GM03348 (cell line): ENCODE measurements at places on chromosomes 2 and 18.

DNA sequence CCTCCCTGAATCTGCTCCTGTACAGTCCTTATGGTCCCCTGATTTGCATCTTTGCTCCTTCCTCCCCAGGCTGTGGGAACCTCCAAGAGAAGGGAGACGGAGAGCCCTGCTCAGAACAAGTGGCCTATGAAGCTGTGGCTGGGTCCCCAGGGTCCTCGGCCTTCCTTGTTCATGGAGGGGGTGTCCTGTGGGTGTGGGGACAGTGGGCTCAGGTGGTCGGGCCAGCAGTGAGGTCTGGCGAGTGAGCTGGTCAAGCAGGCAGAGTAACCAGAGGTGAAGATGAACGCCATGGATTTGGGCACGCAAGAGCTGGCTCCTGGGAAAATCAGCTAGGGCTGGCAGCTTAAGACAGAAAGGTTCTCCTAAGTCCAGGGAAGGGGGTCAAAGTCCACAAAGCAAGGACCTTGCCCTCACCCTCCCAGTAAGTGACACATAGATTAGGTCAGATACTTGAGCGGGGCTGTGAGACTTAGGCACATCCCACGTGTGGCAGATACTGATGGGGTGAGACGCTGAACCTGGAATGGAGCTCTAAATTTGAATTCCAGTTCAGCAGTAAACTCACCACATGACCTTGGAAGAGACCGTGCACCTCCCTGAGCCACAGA is 24.8 kb downstream of the GNLY start:
- no peak for DNase-seq

DNA sequence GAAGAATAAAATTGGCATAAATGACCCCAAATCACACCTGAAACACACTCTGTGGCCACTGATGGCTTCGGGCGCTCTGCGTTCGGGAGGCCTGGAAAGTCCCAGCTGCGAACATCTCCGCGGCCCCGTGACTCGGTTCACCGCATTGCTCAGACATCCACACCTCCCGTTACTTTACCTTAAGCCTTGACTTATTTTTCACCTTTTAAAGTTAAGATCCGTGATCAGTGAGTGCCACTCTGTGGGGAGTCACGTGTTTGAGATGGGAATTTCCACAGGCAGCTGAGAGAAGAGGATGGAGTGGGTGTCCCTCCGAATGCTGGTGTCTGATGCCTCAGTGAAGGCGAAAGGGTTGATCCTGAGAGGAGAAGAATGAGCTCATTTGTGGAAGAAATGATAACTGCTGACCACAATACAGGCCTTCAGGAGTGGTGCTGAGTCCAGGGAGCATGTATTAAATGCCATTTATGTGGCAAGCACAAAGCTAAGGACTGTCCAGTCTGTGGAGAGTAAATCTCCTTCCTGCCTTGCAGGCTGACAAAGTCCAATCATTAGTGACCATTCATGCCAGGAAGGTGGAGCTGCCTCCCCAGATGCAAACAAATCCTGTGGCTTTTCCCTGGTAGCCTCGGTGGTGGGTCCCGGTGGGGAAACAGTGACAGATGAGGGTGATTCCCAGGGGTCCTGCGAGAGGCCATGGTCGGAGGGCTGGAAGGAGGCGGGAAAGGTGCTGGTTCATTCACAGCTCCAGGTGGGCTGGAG is 168.8 kb downstream of the RTP5 start:
- no peak for DNase-seq

- no peak for DNase-seq
These were observed 138.2 kb downstream of the MBD2 start for GRCh38 chr18:54086046-54086802.

GRCh38 chr18:13943338-13943737 is 28.0 kb upstream of the MC2R start:
- DNase-seq, result no peak

GRCh38 chr2:60309941-60310660 is 243.4 kb downstream of the BCL11A start:
- DNase-seq, result no peak

DNA sequence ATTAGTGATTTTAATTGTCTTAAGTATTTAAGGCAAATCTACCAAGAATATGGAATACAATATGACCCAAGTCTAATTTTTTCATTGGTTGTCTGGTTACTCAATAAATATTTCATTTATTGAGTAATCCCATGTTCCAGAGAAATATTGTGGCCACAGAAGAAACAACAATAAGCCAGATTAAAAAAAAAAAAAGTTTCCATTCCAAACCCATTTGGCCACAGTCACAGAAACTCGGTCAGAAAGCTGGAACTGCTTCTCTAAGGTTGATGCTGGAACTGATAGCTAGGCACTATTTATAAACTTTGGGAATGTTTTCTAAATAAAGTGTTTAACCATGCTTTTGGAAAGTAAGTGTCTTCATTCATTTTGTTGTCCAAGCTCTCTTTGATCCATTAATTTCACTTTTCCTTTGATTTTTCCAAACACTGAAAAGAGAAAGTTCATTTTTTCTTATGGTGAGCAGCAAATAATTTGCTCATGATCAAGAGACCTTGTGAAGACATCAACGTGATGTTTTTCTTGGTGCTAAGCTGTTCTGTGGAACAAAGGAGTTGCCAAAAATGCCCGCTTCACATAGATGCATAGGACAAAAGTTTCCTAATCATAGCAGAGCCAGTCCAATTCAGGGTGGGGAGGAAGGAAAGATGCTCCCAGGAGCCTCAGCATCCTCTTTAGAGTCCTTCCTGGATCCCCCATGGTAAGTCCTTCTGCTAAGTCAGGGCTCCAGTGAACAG is 72.1 kb upstream of the CCBE1 start:
- peak; percentile 64 for DNase-seq

- DNase-seq, result peak; percentile 50
These were observed 6.6 kb upstream of the ASAP2 start for GRCh38 chr2:9199716-9200632.

GRCh38 chr2:29220506-29221270 is 105.5 kb downstream of the CLIP4 start:
- no peak for DNase-seq

DNA sequence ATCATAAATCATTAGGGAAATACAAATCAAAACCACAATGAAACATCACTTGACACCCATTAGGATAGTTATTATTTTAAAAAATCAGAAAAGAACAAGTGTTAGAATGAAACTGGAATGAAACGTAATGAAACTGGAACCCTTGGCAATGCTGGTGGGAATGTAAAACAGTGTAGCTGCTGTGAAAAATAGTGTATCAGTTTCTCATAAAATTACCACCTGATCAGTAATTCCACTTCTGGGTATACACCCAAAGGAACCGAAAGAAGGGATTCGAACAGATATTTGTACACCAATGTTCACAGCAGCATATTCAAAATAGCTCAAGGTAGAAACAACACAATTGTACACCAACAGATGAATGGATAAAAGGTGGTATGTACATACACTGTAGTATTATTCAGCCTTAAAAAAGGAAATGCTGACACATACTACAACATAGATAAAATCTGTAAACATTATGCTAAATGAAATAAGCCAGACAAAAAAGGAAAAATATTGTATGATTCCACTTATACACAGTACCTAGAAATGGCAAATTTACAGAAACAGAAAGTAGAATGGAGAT is 27.0 kb downstream of the ROCK1 start:
- DNase-seq, result no peak

- no peak for DNase-seq
These were observed 117.6 kb upstream of the CXCR4 start for GRCh38 chr2:136235546-136235945.

- DNase-seq, result no peak
These were observed 227.2 kb downstream of the PHLPP1 start for GRCh38 chr18:62942578-62942977.

DNA sequence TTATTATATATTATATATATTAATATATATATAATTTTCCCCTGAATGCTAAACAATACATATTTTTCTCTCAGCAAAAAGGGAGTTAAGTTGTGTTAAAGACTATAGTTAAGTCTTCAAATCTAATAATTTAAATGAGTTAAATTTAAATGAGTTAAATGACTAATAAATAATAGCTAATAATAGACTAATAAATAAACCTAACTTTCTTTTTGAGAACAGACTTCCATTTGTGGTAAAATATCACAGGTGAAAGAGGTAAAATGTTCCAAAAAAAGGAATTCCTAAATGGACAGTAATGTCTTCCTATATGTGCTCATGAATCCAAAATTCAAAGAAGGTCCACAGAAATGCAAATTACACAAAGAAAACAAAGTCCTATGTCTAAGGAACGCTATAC is 74.6 kb downstream of the SLC25A12 start:
- DNase-seq, result no peak

- no peak for DNase-seq
These were observed 573.4 kb downstream of the CPS1 start for GRCh38 chr2:211129798-211130197.

GRCh38 chr2:229553091-229553490 is 161.3 kb downstream of the DNER start:
- peak; percentile 24 for DNase-seq

- DNase-seq, result no peak
These were observed 856 bp upstream of the PLA2R1 start for GRCh38 chr2:160063271-160063670.

GRCh38 chr2:9168821-9169221 is 37.8 kb upstream of the ASAP2 start:
- no peak for DNase-seq

- peak; percentile 77 for DNase-seq
These were observed 2.9 kb upstream of the PTPN4 start for GRCh38 chr2:119756837-119757236.

DNA sequence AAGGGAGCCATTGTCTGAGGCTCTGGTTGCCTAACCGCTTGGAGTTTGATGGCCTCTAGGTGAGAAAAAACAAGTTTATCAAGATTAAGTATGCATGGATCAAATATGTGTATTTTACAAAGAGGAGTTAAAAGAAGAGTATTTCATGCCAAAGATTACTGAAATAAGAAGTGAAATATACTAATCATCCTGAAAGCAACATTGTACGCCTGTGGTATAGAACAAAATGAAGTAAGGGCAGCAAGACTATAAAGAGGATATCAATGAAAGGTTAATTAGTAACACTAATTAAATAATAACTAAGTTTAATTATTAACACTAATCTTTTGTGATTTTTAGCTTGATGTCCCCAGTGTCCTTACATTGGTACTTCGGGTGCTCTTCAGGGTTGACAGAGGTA is 276.7 kb downstream of the CALCRL start:
- no peak for DNase-seq

DNA sequence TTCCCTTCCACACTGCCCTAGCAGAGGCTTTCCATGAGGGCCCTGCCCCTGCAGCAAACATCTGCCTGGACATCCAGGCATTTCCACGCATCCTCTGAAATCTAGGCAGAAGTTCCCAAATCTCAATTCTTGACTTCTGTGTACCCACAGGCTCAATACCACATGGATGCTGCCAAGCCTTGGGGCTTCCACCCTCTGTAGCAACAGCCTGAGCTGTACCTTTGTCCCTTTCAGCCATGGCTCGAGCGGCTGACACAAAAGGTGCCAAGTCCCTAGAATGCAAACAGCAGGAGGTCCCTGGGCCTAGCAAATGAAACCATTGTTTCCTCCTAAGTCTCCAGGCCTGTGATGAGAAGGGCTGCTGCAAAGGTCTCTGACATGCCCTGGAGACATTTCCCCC is 744.5 kb upstream of the LINC00305 start:
- no peak for DNase-seq

DNA sequence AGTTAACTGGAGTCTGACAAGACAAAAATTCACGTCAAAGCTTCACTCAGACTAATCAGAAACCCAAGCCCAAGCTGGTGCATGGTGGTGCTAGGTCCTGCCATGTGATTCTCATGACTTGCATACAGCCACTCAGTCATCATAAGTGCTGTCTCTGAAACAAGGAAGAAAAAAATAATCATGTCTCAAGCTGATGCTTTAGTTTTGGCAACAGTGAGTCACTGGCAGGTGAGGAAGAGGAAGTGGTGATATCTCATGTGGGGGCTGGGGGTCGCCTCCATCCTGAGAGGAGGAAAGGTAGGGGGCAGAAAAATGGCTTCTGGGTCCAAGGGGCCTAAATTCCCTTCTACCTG is 136.3 kb downstream of the TMEM163 start:
- no peak for DNase-seq

- no peak for DNase-seq
These were observed 60.9 kb upstream of the KLF7 start for GRCh38 chr2:207226671-207227061.

- no peak for DNase-seq
These were observed 113.5 kb downstream of the PHLPP1 start for GRCh38 chr18:62828852-62829251.

GRCh38 chr18:63488160-63488559 is 11.4 kb downstream of the SERPINB5 start:
- DNase-seq, result no peak

DNA sequence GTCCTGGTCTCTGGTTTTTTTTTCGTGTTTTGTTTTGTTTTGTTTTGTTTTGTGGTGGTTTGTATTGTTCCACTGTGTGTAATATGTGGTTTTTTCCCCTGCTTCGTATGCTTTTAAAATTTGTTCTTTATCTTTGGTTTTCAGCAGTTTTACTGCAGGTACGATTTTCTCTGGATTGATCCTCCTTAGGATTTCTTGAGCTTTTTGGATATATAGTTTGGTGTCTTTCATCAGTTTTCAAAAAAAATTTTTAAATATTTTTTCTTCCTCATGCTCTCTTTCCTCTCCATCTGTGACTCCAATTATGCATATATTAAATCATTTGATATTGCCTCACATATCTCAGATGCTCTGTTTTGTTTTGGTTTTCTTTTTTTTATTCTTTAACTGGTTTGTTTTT is 78.0 kb downstream of the SPOPL start:
- no peak for DNase-seq
